ENCODE measurements at places on chromosomes 16 and 17. TPM values are rescaled to one million over a fixed set of nuclear protein-coding genes. Genes with fewer than 3 reads are reported as not detected.

DNA sequence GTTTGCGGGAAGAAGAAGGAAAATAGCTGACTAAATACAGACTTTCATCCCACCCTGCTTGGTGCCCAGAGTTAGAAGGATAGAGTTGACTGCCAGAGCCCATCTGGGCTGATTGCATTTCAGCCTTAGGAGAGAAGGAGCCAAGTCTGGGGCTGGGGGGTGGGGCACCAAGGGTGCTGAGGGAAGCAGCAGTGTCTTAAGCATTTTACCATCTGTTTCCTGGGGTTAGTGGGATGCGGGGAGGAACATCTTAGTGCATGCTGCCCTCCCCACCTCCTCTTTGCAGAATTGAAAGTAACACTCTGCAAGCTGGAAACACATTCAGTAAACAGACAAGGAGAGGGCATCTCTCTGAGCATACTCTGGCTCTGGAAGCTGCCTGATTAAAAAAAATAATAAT lies 1.5 kb upstream of the ARL5C start:
- peak overlapping the region; percentile 7 for H3K4me3 ChIP-seq
- H3K27me3 ChIP-seq: peaks cover 14% of the 10 kb centered on the region
- no peak for DNase-seq
- H3K27ac ChIP-seq: no peak overlapping the region
- peaks cover 16% of the 10 kb centered on the region for H3K4me1 ChIP-seq
- peaks cover 3% of the 10 kb centered on the region for H3K36me3 ChIP-seq

DNA sequence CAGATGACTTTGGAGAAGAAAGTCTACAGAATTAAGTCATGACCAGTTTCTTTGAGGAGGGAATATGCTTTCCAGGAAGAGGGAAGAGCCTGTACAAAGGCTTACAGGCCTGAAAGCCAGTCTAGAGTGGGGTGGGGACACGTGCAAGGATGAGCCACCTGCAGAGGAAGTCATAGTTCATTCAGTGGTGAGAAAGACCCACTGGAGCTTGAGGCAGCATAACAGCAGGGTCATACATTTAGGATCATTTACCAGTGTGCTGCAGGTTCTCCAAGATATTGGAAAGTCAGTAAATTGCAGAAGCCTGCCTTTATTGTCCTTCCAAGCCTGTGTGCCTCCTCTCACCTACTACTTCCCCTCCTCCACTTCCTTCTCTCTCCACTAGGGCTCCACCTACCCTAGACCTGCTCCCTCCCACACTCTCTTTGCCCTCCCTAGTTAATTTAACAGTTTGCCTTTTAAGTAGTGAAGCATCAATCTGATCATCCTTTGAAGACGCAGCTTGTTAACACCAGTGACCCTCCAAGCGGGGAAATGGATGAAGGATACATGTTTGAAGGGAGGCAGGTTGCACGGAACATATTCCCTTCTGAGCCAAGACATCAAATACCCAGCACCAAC lies 40.2 kb downstream of the CDRT15 start:
- H3K4me1 ChIP-seq: peaks cover 16% of the 10 kb centered on the region
- no peaks in the 10 kb centered on the region for H3K36me3 ChIP-seq
- H3K27me3 ChIP-seq: no peaks in the 10 kb centered on the region
- no peak for DNase-seq
- H3K4me3 ChIP-seq: no peak overlapping the region

GRCh38 chr17:5365831-5366230 lies 53.6 kb downstream of the NUP88 start:
- no peak overlapping the region for H3K27ac ChIP-seq
- H3K27me3 ChIP-seq: peaks cover 2% of the 10 kb centered on the region
- H3K36me3 ChIP-seq: peaks cover 31% of the 10 kb centered on the region
- H3K4me1 ChIP-seq: no peaks in the 10 kb centered on the region
- DNase-seq: no peak

CD79B gene
- total RNA-seq: 3.4 TPM

DNA sequence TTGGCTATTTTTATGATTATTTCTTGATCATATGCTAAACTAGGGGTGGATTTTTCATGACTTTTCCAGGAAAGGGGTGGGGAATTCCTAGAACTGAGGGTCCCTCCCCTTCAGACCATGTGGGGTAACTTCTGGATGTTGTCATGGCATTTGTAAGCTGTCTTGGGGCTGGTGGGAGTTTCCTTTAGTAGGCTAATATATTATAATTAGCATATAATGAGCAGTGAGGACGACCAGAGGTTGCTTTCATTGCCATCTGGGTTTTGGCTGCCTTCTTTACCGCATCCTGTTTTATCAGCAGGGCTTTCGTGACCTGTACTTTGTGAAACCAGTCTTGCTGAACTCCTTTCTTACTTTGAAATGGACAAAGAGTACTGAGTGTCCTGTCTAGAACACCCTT lies 40.4 kb upstream of the ABCA5 start:
- H3K27me3 ChIP-seq: peaks cover 1% of the 10 kb centered on the region
- H3K4me3 ChIP-seq: no peak overlapping the region
- no peak for DNase-seq
- H3K4me1 ChIP-seq: no peaks in the 10 kb centered on the region

GRCh38 chr17:63919311-63919723 lies 678 bp upstream of the GH1 start:
- no peak overlapping the region for H3K27ac ChIP-seq
- H3K27me3 ChIP-seq: peaks cover 3% of the 10 kb centered on the region
- no peaks in the 10 kb centered on the region for H3K36me3 ChIP-seq

DNA sequence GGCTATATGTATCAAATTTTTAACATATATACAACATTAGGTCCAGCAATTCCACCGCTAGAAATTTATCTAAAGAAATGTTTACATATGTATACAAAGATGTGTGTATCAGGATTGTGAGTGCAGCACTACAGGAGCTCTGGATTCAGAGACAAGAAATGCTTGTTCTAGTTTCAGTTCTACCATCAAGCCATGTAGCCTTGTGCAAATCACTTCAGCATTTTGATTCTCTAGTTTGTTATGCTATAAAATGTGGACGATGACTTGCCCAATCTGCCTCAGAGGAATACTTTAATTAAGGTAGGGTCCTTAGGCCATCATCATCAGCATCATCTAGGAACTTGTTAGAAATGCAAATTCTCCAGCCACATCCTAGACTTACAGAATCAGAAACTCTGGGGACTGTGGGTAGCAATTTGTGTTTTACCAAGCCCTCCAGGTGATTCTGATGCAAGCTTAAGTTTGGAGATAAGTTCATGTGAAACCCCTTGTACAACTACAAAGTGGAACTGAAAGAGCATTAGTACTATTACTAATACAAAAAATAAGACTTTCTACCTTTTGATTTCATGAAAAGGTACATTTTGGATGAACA lies 131.2 kb upstream of the CORO6 start:
- H3K4me1 ChIP-seq: no peaks in the 10 kb centered on the region
- no peak overlapping the region for H3K27ac ChIP-seq
- DNase-seq: no peak
- peaks cover 7% of the 10 kb centered on the region for H3K36me3 ChIP-seq
- H3K4me3 ChIP-seq: no peak overlapping the region
- H3K27me3 ChIP-seq: peaks cover 2% of the 10 kb centered on the region

DNA sequence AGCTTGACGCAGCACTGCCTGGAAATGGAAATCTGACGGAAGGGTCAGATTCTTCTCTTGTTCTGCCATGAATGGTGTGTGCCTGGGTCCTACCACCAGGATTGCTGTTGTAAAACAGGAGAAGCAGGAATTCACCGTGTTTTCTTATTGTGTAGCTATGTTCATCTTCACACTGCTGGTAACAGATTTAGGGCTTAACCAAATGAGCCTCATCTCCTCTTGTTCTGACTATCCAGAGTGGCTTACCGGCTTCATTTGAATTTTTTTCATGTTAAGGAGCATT lies 97.3 kb upstream of the CHMP6 start:
- DNase-seq: no peak
- peaks cover 27% of the 10 kb centered on the region for H3K36me3 ChIP-seq
- peaks cover 7% of the 10 kb centered on the region for H3K27me3 ChIP-seq
- H3K4me3 ChIP-seq: no peak overlapping the region
